ENCODE measurements at places on chromosomes 4 and X.

- DNase-seq: no peak
- no peak overlapping the region for H3K4me3 ChIP-seq
- H3K36me3 ChIP-seq: no peaks in the 10 kb centered on the region
- no peak overlapping the region for H3K27ac ChIP-seq
- no peaks in the 10 kb centered on the region for H3K27me3 ChIP-seq
- H3K4me1 ChIP-seq: peaks cover 26% of the 10 kb centered on the region
Observed at GRCh38 chrX:152900937-152901445, 3.1 kb downstream of the ZNF185 start.

DNA sequence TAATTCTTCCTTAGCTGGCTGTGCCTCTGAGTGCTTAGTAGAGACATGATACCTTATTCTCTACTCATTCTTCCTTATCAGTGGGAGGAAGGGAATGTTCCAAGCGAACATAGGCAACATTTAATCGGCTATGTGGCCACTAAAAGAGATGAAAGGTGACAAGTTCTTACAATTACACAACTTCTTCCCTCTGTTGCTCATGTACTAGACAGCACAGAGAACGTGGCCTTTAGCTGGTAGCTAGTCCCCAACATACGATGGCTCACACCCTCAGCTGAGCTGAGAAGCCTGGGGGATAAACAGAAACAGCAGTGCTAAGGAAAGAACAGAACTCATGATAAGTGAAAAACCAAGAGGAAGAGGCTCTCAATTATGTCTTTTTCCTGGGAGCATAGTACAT lies 52.2 kb downstream of the APOO start:
- H3K4me1 ChIP-seq: no peaks in the 10 kb centered on the region
- no peak overlapping the region for H3K27ac ChIP-seq
- H3K27me3 ChIP-seq: no peaks in the 10 kb centered on the region
- no peak for DNase-seq
- H3K36me3 ChIP-seq: peaks cover 24% of the 10 kb centered on the region

GRCh38 chr4:6709230-6710114 lies at the start of gene MRFAP1L1:
Gene MRFAP1L1, minus strand, starts transcription at chr4:6709865. Its CDS starts 236 bp downstream, at chr4:6709629.
- H3K4me1 ChIP-seq: peaks cover 31% of the 10 kb centered on the region
- peak within 1 kb of the TSS; percentile 99 for H3K27ac ChIP-seq
- DNase-seq: peak; percentile 93
- H3K36me3 ChIP-seq: peaks cover 38% of the 10 kb centered on the region
- peaks cover 6% of the 10 kb centered on the region for H3K27me3 ChIP-seq

GRCh38 chr4:113478032-113478431 lies 283.5 kb downstream of the CAMK2D start:
- H3K4me3 ChIP-seq: no peak overlapping the region
- peaks cover 6% of the 10 kb centered on the region for H3K4me1 ChIP-seq
- H3K36me3 ChIP-seq: peaks cover 16% of the 10 kb centered on the region
- H3K27ac ChIP-seq: no peak overlapping the region

- DNase-seq: no peak
- H3K4me3 ChIP-seq: no peak overlapping the region
- H3K36me3 ChIP-seq: no peaks in the 10 kb centered on the region
- H3K27me3 ChIP-seq: peaks cover 50% of the 10 kb centered on the region
- H3K4me1 ChIP-seq: peaks cover 19% of the 10 kb centered on the region
- no peak overlapping the region for H3K27ac ChIP-seq
Observed at GRCh38 chr4:98653890-98654867, 4.2 kb downstream of the TSPAN5 start.

GRCh38 chrX:91137883-91138282 lies 296.8 kb upstream of the PABPC5 start:
- H3K36me3 ChIP-seq: peaks cover 2% of the 10 kb centered on the region
- no peak overlapping the region for H3K4me3 ChIP-seq
- DNase-seq: no peak
- H3K27ac ChIP-seq: no peak overlapping the region
- no peaks in the 10 kb centered on the region for H3K27me3 ChIP-seq
- H3K4me1 ChIP-seq: no peaks in the 10 kb centered on the region

- H3K27ac ChIP-seq: peak overlapping the region; percentile 43
- no peaks in the 10 kb centered on the region for H3K27me3 ChIP-seq
- H3K4me3 ChIP-seq: no peak overlapping the region
- peaks cover 18% of the 10 kb centered on the region for H3K4me1 ChIP-seq
- no peak for DNase-seq
Observed at GRCh38 chr4:52106191-52106590, 55.1 kb downstream of the SPATA18 start.

GRCh38 chrX:92213786-92214185 lies 434.6 kb downstream of the PCDH11X start:
- peaks cover 13% of the 10 kb centered on the region for H3K36me3 ChIP-seq
- no peak overlapping the region for H3K27ac ChIP-seq
- H3K4me3 ChIP-seq: no peak overlapping the region
- H3K27me3 ChIP-seq: no peaks in the 10 kb centered on the region

DNA sequence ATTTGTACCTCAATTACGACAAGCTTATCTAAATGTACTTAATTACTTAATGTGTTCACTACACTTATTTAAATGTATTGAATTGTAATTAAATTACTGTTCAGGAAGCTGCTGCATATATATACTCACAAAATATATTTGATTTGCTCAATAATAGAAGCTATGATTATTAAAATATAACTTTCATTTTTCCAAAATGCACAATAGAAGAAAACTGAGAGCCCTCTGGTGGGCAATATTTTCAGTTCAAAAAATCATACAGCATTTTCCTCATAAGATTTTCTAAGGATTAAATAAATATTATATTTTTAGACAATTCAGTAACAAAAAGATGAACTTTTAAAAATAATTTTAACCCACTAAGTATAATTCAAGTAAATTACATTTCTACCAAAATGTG lies 217.3 kb downstream of the DKK2 start:
- peaks cover 4% of the 10 kb centered on the region for H3K4me1 ChIP-seq
- DNase-seq: no peak
- no peak overlapping the region for H3K27ac ChIP-seq
- no peaks in the 10 kb centered on the region for H3K27me3 ChIP-seq
- no peak overlapping the region for H3K4me3 ChIP-seq

- H3K4me3 ChIP-seq: no peak overlapping the region
- no peak for DNase-seq
- no peaks in the 10 kb centered on the region for H3K27me3 ChIP-seq
- H3K27ac ChIP-seq: no peak overlapping the region
- no peaks in the 10 kb centered on the region for H3K36me3 ChIP-seq
- H3K4me1 ChIP-seq: peaks cover 8% of the 10 kb centered on the region
Observed at GRCh38 chrX:152450076-152450475, 1.0 kb downstream of the GABRA3 start.

DNA sequence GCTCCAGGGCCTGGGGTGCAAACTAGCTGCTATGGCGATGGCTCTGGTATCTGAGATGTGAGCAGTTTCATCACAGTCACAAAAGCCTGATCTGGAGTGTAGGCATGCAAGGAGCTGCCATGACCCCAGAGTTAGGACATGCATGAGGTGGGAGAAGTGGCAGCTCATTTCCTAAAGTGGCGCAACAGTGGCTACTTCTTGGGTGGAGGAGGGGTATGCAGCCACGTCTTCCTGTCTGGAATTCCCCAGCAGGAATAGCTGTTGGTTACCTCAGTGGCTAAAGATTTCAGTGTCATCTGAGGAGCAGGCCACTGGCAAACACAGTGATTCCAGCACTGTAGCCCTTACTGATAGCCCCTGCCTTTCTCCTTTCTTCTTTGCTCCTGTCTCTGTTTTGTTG lies 1382.5 kb downstream of the C4orf33 start:
- no peaks in the 10 kb centered on the region for H3K27me3 ChIP-seq
- DNase-seq: no peak
- H3K4me3 ChIP-seq: no peak overlapping the region
- H3K27ac ChIP-seq: no peak overlapping the region
- no peaks in the 10 kb centered on the region for H3K36me3 ChIP-seq

GRCh38 chr4:107640197-107640596 lies 79.8 kb downstream of the PAPSS1 start:
- peaks cover 4% of the 10 kb centered on the region for H3K4me1 ChIP-seq
- no peak overlapping the region for H3K4me3 ChIP-seq
- no peak overlapping the region for H3K27ac ChIP-seq
- no peaks in the 10 kb centered on the region for H3K27me3 ChIP-seq

DNA sequence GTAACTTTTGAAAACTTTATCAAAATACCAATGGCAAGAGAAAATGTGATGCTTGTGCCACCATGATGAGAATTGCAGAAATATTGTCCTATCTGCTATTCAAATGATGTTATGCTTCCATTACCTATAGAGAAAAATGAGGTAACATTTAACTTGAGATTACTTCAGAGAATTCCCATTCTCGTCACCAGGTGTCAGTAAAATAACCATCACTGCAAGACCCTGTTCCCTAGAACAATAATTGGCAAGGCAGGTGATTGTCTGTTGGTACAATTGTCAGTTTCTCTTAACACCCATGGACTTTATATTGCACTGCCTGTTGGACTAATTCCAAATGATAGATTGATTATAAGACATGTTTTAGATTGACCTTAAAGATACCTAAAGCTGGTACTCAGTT lies 179.9 kb downstream of the GABRG1 start:
- no peak for DNase-seq
- no peak overlapping the region for H3K27ac ChIP-seq
- H3K36me3 ChIP-seq: no peaks in the 10 kb centered on the region

DNA sequence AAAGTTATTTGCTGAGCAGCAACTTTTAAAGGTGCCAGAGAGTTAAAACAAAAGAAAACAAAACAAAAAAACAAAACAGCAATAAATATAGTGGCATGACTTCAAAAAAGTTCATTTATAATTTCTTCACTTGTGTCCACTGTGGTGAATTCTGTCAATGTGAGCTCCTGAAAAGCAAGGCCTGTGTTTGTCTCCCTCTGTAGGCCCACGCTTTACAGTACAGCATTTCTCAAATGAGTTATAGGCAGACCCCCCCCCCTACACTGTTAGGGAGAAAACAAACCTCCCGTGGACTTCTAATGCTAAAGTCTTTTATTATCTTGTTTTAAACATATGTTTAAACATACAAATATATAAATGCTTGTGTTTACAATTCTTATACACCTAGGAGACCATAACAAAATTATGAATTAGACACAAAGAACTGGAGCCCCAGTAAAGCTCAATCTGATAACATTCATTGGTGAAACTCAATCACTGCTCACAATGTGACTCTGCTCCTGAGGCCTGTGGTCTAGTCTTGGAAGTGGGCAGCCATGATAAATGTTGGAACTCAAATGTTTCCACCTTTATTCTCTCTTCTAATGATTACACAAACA lies 47.0 kb upstream of the SCOC start:
- no peaks in the 10 kb centered on the region for H3K4me1 ChIP-seq
- H3K36me3 ChIP-seq: peaks cover under 1% of the 10 kb centered on the region
- H3K4me3 ChIP-seq: no peak overlapping the region
- H3K27ac ChIP-seq: no peak overlapping the region

- DNase-seq: no peak
- H3K4me1 ChIP-seq: peaks cover 5% of the 10 kb centered on the region
- no peaks in the 10 kb centered on the region for H3K27me3 ChIP-seq
Observed at GRCh38 chrX:18722500-18723071, 15.1 kb downstream of the PPEF1 start.

GRCh38 chrX:130125091-130125874 lies 15.0 kb upstream of the ELF4 start:
- no peak for DNase-seq
- no peak overlapping the region for H3K27ac ChIP-seq
- H3K36me3 ChIP-seq: peaks cover 23% of the 10 kb centered on the region
- no peaks in the 10 kb centered on the region for H3K27me3 ChIP-seq

DNA sequence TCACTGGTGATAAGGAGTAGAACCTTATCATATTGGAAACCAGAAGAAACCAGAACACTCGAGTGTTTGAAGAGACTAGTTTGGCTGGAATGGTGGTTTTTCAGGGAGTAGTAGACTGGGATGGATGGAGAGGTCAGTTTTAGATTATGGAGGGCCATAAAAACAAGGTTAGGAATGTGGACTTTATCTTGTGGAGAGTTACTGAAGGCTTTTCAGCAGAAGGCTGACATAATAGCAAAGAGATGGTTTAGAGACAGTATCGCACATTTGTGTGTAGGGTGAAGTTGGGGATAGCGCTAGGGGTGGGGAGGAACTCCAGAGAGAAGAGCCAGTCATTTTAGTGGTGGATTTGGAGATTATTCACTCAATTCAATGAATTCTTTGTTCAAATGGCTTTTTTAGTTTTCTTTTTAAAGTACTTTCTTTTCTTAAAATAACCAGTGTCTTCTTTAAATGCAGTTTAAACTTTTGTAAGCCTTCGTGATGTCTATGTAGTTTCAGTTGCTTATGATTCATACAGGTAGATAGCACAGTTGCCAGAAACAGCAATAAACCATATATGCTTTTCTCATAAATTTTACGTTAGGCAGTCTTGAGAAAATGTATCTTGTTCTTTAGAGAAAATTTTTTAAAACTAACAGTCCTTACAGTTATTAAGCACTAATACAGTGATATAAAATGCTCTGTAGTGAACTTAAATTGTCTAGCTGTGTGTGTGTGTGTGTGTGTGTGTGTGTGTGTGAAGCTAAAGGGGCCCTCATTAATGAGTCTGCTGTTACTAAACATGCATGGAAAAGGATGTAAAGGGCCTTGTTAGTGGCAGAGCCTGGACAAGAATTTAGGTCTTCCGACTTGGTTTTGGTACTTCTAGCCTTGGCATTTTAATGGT lies 3.8 kb downstream of the ARHGAP10 start:
- H3K4me1 ChIP-seq: peaks cover 54% of the 10 kb centered on the region
- peak overlapping the region; percentile 18 for H3K4me3 ChIP-seq
- H3K27ac ChIP-seq: peak overlapping the region; percentile 78
- H3K36me3 ChIP-seq: no peaks in the 10 kb centered on the region

- peaks cover 2% of the 10 kb centered on the region for H3K4me1 ChIP-seq
- DNase-seq: no peak
- H3K4me3 ChIP-seq: no peak overlapping the region
Observed at GRCh38 chr4:163966612-163967011, 472.1 kb downstream of the TMA16 start.

GRCh38 chr4:63583007-63583406 lies 826.2 kb downstream of the TECRL start:
- peaks cover 2% of the 10 kb centered on the region for H3K4me1 ChIP-seq
- no peak for DNase-seq
- no peak overlapping the region for H3K27ac ChIP-seq

DNA sequence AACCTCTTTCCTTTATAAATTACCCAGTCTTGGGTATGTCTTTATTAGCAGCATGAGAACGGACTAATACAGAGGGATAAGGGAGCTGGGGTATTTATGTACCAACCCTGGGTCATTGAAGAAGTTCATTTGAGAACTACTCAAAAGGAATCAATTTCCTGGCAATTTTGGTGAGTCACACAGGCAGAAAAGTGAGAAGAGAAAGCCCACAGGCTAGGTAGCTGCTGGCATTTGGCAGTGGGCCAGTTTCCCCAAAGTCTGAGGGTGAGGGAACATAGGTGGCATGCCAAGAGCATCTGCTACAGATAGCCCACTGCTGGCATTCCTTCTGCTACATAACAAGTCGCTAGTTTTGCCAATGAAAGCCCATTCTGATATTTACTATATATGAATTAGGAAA lies 411.2 kb downstream of the MID1IP1 start:
- no peak overlapping the region for H3K4me3 ChIP-seq
- DNase-seq: no peak
- H3K4me1 ChIP-seq: peaks cover 6% of the 10 kb centered on the region
- no peak overlapping the region for H3K27ac ChIP-seq

Data from mesothelial cell of epicardium (in vitro differentiated cells).